ENCODE measurements at places on chromosomes 5 and 9. TPM values are rescaled to one million over a fixed set of nuclear protein-coding genes. Genes with fewer than 3 reads are reported as not detected.

DNA sequence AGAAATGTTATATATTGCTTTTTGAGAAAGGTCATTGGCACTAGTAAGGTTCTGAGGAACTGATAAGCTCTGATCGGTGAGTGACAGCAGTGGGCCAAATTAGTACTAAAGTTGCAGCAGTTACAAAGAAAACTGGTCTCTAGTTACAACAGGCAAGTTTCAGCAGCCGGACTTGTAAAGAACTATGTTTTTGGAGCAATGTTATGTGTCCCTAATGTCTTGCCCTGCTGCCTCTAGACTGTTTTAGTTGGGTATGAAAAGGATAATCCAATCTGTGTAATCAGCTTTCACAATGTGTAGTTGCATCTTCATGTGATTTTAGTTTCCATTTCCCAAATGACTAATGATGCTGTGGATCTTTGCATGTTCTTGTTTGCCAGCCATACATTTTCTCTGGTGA, 113.5 kb downstream of the CAMK4 start:
- DNase-seq = no peak

GRCh38 chr5:159324102-159324755, 6.1 kb downstream of the IL12B start:
- no peak for DNase-seq

DNA sequence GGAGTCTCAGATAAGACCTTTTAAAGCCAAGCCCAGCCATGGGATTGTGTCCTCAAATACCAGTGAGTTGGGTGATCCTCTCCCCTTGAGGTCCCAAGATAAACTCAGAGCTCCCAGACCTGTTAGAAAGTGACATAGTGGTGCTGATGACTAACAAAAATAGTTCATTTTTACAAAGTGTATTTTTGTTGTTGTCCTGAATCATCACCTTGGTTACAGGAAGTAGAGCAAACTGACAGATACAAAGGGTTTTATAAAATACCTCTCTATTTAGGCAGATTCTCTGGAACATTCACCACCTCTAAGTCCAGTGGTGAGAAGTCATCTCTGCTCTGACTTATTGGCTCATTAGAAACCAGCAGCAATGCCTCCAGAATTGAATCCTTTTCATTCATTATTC, 259.3 kb downstream of the CEMIP2 start:
- no peak for DNase-seq

DNA sequence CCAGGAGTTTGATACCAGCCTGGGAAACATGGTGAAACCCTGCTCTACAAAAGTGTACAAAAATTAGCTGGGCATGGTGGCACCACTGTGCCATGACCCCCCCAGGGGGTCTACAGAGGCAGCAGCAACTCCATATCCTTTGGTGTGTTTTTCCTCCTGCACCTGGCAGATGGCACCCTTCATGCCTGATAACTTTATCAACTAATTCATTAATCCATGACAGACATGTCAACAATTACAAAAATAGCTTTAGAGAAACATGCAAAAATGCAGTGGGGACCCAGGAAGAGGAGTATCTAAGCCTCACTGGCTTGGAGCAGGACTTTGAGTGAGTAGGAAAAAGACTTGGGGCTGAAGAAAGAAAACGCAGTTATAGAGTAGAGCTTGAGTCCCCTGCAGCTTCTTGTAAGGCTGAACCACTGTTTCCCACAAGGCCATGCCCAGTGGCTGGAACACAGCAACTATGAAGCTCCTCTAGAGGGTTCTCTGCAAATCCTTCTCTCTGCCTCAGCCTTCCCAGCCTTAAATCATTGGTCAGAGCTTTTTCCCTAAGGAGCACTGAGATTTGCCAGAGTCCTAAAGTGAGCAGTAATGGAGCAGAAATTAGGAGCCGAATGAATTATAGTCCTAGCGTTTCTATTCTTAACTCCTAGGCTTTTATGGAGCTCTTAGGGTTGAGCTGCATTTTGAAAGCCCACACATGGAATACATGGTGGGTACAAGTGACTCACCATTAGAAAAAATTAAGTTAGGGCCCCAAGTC, 25.5 kb upstream of the B4GALT1 start:
- no peak for DNase-seq

- DNase-seq = no peak
Observed at GRCh38 chr9:134326724-134327601, 708 bp downstream of the RXRA start.

DNA sequence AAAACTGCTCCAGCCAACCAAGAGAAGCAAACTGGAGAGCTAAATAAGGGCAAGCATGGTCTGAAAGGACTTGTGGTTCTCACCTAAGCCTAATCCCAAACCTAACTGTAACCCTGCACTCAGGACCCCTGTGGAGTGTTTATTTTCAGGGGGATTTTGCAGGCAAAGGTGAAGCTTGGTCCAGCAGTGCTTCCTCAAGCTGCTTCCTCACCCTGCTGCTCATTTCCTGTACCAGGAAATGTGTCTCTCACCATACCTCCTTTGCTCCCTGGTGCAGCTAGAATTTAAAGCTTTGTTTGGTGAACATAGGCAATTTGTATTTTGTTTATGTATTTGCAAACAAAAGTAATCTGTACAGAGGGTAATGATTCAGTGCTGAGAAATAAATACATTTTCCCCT, 50.2 kb downstream of the CARTPT start:
- no peak for DNase-seq

GRCh38 chr5:362978-363765, 41.7 kb downstream of the AHRR start:
- DNase-seq = peak; percentile 60

DNA sequence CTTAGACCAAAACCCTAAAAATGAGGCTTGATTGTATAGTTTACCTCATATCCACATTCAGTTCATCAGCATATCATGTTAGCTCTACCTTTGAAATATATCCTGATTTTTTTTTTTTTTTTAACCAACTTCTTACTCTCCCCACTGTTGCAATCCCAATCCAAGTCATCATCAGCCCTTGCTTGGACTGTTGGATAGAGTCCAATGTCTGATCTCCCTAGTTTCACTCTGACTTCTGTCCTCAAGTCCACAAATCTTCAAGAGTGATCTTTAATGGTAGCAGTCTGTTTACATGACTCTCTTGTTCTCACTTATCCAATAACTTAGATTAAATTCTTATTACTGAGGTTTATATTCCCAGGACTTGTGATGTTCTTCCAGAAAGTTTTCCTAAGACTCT, 30.8 kb downstream of the NAA35 start:
- no peak for DNase-seq

- no peak for DNase-seq
Observed at GRCh38 chr9:136757328-136757727, 715 bp downstream of the LCN8 start.

DNA sequence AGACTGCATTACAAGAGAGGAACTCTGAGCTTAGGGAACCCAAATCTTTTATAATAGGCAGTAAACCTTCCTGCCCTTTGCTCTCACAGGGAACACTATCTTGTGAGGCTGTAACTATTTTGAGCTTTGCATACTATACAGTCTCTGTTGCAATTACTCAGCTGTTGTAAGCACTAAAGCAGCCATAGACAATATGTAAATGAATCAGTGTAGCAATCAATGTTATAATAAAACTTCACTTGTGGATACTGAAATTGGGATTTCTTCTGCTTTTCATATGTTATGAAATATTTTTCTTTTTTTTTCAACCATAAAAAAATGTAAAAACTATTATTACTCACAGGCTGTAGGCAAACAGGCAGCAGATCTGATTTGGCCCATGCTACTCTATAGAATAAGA, 16.7 kb upstream of the UBQLN1 start:
- no peak for DNase-seq

DNA sequence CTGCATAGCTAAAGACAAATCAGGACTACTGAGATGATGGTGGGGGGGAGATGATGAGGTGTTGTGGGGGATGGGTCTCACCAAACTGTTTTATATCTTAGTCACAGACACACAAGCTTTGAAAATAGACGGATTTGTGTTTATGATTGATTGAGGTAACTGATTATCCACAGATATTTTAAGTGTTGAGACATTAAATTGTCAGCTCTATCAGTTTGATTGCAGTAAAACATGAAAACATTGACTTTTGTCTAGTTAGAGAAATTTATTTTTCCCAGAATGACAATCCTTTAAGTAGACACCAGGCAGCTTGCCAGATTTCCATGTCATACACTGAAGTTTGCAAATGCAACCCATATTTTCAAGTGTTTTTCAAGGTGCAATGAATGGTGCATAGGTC, 149.8 kb downstream of the NR2F1-AS1 start:
- no peak for DNase-seq

- no peak for DNase-seq
Observed at GRCh38 chr5:143771602-143772001, 40.4 kb upstream of the HMHB1 start.

DNA sequence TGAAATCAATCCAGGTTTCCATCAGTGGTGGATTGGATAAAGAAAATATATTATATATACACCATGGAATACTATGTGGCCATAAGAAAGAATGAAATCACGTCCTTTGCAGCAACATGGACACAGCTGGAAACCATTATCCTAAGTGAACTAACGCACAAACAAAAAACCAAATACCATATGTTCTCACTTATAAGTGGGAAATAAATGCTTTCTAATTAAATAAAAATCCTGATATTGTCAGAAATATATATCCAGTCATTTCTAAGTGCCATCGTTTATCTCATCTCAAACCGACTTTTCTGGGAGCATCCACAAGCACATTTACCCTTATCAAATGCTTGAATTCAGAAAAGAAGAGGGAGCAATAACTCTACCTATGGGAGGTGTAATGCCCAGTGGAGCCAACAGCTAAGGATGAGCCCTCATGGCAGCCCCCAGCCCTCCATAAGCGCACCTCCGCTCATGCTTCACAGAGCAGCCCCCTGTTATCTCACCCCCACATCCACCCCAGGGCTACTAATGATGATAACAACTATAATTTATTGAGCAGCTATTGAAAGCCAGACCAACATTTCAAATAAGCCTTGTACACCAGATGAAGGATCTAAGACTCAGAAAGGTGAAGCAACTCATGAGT, 101.7 kb upstream of the SPOCK1 start:
- no peak for DNase-seq

- no peak for DNase-seq
Observed at GRCh38 chr5:179122411-179123108, 62.4 kb downstream of the ZNF354C start.

DNA sequence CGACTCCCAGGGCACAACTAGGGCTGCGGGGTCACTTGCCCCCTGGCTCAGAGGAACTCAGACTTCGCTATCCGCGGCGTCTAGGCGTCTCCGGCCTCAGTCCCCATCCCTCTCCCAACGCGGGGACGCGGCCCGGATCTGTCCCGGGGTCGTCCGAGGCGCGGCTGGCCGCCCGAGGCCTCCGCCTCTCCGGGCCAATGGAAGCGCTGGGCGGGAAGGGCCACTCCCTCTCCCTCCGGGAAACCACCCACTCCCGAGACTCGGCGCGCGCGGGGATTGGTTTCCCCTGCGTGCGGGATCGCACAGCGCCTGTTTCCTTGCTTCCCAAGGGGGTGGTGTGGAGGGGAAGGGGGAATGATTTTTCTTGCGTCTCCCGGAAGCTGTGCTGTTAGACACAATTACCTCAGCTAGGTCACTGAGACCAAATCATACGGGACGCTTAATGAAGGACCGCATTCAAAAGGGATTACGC, 38.3 kb downstream of the NR2F1 start:
- DNase-seq = no peak

- no peak for DNase-seq
Observed at GRCh38 chr5:126871441-126871840, 94.5 kb downstream of the LMNB1 start.

DNA sequence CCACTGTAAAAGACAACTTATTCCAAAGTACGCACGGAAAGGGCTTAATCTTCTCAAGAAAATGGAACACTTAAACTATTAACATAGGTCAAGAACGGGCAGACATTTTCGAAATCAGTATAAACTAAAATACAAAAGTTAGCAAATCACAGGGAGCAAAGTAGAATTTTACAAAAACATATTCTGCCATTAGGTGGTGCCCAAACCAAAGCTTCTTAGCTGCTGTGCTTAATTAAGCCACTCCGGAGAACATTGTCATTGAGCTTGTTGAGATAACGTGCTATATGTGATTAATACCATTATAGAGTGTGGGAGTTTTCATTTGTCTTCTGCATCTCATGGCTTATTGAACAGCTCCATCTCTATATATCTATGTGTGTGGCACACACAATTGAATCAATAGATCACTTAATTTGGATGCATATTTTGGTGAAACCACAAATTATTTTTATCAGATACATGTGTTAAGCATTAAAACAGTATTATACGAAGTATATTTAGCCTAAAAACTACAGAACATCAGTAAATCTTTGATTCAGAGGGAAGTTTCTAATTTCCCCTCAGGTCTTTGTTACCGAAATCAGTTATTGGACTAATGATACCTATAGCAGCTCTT, 23.4 kb downstream of the UBLCP1 start:
- DNase-seq = no peak

DNA sequence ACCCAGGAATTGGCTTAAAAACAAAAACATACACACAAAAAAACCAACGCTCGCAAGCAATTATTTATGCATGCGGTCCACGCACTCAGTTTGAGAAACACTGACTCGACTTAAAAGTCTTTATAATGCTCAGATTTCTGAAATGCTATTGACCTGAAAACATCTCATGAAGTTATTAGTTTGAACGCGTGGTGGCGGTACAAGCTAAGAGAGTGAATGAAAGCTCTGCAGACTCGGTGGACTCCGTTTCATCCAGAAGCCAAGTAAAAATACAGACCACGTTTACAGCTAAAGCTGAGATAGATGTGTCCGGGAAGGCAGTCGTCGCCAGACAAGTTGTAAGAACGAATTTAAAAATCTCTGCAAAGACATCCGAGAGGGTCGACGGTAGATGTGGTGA, at the start of gene PCDHB6:
Gene PCDHB6 (plus strand): TSS at position 246 of the 400 bp plus-strand sequence. CDS start 201 bp downstream, outside the sequence.
- no peak for DNase-seq

GRCh38 chr9:131270171-131271015, 5.9 kb downstream of the FAM78A start:
- no peak for DNase-seq

GRCh38 chr9:117809751-117810150, 105.5 kb downstream of the TLR4 start:
- no peak for DNase-seq

DNA sequence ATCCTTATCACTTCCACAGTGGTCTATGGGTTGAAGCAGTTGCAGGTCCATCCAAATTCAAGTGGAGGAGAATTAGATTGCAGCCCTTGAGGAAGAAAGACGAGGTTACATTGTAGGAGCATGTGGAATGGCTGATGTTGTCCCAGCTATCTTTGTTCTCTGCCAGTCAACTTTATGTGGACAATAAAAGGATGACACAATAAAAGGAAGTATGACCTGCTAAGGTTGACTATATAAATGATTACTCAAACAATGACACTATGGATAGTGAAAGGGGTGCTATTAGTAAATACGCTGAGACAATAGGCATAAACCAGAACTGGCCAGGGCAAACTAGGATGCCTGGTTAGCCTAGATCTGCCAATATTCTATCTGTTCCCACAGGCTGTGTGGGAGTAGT, 12.8 kb upstream of the ZNF618 start:
- DNase-seq = no peak

GRCh38 chr5:169099801-169100734, 200.9 kb downstream of the SLIT3 start:
- DNase-seq = no peak

The AK8 gene
- total RNA-seq = 0.25 TPM

The CAMK2A gene
- total RNA-seq = 0.49 TPM

The TAF1L gene
- total RNA-seq = not detected

The TNFSF8 gene
- total RNA-seq = 4.2 TPM

The STC2 gene
- 2.9 TPM for total RNA-seq

The NXNL2 gene
- 2.5 TPM for total RNA-seq

The LVRN gene
- 1.7 TPM for total RNA-seq

Data from vagina (tissue), 2 donors.